Naive thymus-derived CD4-positive, alpha-beta T cell (primary cell): ENCODE measurements at places on chromosomes 7 and 10.
A peak's percentile ranks its signal among the peaks of the same experiment; 100 is the strongest.

DNA sequence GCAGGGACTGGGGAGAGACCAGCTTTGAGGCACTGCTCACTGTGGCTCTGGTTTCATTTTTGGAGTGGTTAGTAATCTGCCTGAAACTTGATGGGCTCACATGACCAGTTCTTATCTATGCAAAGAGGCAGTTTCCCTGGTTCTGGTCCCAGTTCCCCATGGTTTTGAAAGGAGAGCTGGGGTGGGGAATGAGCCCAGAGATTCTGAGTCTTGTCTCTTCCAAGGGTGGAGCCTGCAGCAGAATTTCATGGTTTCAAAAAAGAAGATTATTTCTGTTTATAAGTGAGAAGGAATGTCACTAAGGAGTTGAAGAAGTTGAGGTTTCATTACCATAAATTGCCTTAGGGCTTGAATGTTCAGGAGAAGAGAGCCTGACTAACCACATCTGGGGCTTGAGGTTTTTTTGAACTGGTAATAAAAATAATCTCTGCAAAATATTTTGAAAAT lies 190.2 kb upstream of the HABP2 start:
- DNase-seq = no peak

DNA sequence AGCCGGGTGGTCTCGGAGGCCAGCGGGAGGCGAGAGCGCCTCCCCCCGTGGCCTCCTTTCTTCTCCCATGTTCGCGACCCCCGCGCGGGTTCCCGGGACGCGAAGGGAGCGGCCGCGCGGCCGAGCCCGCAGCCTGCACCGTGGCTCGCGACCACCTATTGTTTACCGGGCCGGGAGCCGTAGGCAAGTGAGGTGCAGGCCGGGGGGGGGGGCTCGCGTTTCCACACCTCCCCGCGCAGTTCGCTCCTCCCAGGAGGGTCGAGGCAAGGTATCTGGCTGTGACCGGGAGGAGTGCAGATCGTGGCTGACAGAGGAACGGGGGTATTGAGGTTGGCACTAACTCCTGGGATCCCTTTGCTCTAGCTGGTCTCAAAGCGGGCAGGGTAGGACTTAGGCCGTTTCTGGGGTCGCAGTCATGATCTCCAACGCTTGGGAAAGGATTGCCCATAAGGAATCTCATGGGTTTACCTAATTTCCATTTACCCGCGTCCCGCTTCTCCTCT lies 734 bp downstream of the PTPN12 start:
- DNase-seq = peak; percentile 40

DNA sequence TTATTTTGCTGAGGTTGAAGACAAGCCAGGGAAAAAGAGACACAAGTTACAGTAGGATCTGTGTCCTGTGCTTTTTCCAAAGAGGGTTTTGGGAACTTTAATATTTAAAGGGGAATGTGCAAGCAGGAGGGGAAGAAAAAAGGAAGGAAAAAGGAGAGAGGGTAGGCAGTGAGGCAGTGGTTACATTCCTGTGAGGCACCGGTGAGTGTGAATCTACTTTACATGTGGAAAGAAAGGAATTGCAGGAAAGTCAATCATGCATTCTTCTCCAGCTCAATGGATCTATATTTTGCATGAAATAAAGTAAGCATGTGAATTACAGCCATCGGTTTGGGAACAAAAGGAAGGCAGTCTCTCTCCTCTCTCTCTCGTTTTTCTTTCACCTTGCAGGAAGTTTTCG lies 12.6 kb upstream of the DYNC2I1 start:
- DNase-seq = no peak

- no peak for DNase-seq
These were observed 96.9 kb upstream of the HABP2 start for GRCh38 chr10:113455947-113456346.

- no peak for DNase-seq
These were observed 138.4 kb downstream of the PAXIP1 start for GRCh38 chr7:154864523-154864891.

- DNase-seq = no peak
These were observed 16.9 kb upstream of the SMARCD3 start for GRCh38 chr7:151265351-151265931.

- DNase-seq = no peak
These were observed 116.0 kb downstream of the LARP4B start for GRCh38 chr10:815338-816090.

- DNase-seq = no peak
These were observed 36.0 kb upstream of the SRGN start for GRCh38 chr10:69051710-69052487.

DNA sequence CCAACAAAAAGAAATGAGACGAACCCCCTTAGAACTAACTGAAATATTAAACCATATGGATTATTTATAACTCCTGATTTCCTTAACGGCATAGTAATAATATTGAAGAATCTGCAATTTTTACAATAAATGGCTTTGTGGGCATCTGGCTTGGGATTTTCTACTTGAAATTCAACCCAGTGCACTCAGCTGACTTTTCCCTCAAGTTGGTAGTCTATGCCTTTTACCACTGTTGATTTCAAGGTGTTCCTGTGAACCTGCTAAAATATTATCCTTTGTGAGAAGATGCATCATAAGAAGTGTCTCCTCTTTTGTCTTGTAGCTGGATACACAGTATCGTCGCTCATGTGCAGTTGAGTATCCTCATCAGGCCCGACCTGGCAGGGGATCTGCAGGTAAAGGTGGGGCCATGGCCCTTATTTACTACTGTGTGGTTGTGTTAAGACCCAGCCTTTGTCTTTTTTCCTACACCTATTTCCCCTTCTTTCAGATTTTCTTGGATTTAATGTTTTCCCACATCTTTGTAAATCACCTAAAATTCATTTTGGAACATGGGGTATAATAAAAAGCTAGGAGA lies 8.0 kb downstream of the DNAJC9 start:
- no peak for DNase-seq

DNA sequence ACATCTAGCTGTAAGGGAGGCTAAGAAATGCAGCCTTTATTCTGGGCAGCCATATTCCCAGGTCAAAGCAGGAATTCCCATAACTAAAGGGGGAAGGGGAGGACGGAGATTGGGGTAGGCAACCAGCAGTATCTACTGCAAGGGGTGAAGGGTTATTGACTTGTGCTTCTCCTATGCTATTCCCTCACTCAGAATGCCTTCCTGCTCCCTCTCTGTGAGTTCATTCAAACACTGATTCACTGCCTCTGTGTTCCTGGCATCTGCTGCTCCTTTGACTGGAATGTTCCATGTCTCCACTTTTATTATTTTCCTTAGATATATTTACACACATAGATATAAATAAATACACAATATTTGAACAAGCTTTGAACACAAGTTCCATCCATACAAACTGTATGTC lies 11.1 kb downstream of the HTR7 start:
- DNase-seq = no peak

DNA sequence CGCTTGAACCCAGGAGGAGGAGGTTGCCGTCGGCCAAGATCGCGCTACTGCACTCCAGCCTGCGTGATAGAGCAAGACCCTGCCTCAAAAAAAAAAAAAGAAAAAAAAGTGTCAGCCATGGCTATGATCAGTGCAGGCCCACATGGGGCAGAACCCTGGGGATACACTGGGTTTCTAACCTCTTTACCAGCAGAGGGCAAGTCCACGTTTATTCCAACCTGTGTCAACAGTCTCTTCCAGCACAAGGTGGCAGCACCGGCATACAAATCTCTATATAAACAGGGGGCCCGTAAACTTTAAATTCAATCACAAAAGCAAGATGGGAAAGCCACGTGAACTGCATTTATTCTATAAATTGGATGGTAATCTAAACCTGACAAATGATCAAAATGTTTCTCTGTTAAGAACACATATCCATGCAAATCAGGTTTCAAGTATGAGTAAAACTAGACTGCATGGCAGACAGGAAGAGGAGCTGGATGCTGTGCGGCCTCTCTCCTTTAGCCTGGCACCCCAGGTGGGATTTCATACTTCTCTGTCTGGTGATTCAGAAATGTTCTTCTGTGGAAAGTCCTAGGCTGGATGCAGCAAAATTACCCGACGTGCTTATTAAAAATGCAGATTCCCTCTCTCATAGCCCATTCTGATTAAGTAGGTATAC lies 60.0 kb upstream of the STEAP1B start:
- peak; percentile 62 for DNase-seq

- no peak for DNase-seq
These were observed 103.8 kb downstream of the TAX1BP1 start for GRCh38 chr7:27843584-27844305.

GRCh38 chr10:79387466-79387973 lies 40.3 kb downstream of the PPIF start:
- DNase-seq = no peak

- no peak for DNase-seq
These were observed 223.1 kb upstream of the KLF14 start for GRCh38 chr7:130957137-130957513.

GRCh38 chr7:136251826-136252225 lies 274.7 kb upstream of the MTPN start:
- no peak for DNase-seq

DNA sequence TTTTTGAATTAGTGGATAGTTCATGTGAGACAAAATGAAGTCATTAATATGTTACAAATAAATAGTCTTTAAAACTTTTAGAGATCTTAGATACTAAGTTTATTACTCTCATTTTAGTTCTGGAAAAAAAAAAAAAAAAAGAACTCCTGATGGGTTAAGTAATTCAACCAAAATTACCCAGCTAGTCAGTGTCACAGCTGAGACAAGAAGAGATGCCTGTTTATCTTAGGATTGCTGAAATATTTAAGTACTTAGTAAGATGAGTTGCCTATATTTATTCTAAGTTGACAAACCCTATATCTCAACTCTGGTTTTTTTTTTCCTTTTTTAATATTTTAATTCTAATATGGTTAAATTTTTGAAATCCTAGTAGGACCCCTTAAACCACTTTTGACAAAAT lies 781.0 kb upstream of the LRRN3 start:
- no peak for DNase-seq

GRCh38 chr10:34237898-34238455 lies 577.1 kb downstream of the PARD3 start:
- DNase-seq = no peak

GRCh38 chr10:110778211-110778610 lies 93.5 kb upstream of the PDCD4 start:
- DNase-seq = no peak

GRCh38 chr7:2876031-2876731 lies 32.1 kb upstream of the GNA12 start:
- no peak for DNase-seq

GRCh38 chr7:22860337-22860736 lies 37.7 kb upstream of the TOMM7 start:
- no peak for DNase-seq

DNA sequence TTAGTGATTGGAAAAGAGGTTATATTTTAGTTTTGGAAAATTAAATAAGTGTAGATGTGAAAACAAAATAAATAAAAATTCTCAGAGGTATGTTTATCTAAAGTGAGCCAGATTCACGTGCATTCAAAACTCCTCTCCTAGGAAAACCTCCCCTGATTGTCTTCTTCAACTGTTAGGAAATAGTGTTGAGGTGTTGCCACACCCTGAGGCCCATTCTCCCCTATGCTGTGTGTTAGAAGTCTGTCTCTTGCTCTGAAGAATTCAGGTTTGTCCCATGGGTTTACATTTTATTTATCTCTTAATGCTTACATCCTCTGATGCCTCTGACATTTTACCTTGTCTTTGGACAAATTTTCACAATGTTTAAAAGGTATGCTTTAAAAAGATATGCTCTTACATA lies 40.3 kb downstream of the PTPRE start:
- no peak for DNase-seq

DNA sequence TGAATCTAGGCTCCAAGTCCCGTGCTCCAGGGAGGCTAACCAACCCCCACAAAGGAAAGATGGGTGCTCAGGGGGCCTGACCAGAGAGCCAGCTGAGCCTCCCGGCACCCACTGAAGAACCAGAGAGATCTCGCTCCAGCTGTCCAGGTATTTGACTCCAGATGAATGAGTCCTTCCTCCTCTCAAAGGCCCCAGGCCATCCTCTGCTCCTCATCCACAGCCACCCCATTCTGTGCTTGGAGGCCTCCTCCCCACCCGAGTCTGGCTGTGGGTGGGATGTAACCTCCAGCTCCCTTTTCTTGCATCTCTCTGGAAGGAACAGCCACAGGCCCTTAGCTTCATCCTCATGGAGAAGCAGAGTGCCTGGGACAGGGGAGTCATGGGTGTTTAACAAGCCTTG lies 44.6 kb downstream of the VSTM4 start:
- DNase-seq = no peak
